Karpas-422 (cell line): ENCODE measurements at places on chromosomes 2 and 18. TPM values are rescaled to one million over a fixed set of nuclear protein-coding genes. Genes with fewer than 3 reads are reported as not detected.

D2HGDH gene
- 21.2 and 35.9 TPM in 2 replicates for total RNA-seq

SEMA4F gene
- total RNA-seq = 2.7 and 3.4 TPM in 2 replicates

PRSS56 gene
- not detected in 2 replicates for total RNA-seq

DNA sequence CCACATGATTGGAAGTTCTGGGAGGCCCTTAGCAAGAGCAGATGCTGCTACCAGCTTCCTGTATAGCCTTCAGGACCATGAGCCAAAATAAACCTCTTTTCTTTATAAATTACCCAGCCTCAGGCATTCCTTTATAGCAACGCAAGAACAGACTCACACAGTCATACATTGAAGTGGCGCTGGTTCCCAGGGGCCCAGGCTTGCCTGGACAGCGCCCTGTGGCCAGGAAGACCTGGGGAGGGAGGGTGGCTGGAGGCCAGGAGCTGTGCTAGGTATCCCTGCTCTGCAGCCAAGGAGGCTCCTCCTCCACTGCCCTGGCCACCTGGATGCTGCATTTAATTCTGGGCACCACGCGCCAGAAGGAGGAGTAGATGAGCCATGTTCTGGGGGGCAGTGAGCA lies 98.1 kb downstream of the AGAP1 start:
- H3K4me3 ChIP-seq = no peak overlapping the region
- H3K4me1 ChIP-seq = no peaks in the 10 kb centered on the region
- no peaks in the 10 kb centered on the region for H3K36me3 ChIP-seq
- no peak for DNase-seq

- H3K27ac ChIP-seq = no peak overlapping the region
- no peaks in the 10 kb centered on the region for H3K27me3 ChIP-seq
- no peak for DNase-seq
- H3K4me3 ChIP-seq = no peak overlapping the region
Observed at GRCh38 chr2:128388499-128388941, 69.9 kb upstream of the HS6ST1 start.

- peak overlapping the region; percentile 65 for H3K4me3 ChIP-seq
- no peaks in the 10 kb centered on the region for H3K36me3 ChIP-seq
- H3K27ac ChIP-seq = no peak overlapping the region
- H3K4me1 ChIP-seq = peaks cover 16% of the 10 kb centered on the region
- no peaks in the 10 kb centered on the region for H3K27me3 ChIP-seq
Observed at GRCh38 chr2:230957756-230958391, 32.8 kb upstream of the GPR55 start.

GRCh38 chr2:171855401-171855800 lies 38.6 kb downstream of the SLC25A12 start:
- H3K27ac ChIP-seq = no peak overlapping the region
- H3K27me3 ChIP-seq = no peaks in the 10 kb centered on the region
- no peak overlapping the region for H3K4me3 ChIP-seq
- no peak for DNase-seq
- H3K4me1 ChIP-seq = no peaks in the 10 kb centered on the region
- peaks cover 44% of the 10 kb centered on the region; the same call in 1 of the 2 replicates for H3K36me3 ChIP-seq

DNA sequence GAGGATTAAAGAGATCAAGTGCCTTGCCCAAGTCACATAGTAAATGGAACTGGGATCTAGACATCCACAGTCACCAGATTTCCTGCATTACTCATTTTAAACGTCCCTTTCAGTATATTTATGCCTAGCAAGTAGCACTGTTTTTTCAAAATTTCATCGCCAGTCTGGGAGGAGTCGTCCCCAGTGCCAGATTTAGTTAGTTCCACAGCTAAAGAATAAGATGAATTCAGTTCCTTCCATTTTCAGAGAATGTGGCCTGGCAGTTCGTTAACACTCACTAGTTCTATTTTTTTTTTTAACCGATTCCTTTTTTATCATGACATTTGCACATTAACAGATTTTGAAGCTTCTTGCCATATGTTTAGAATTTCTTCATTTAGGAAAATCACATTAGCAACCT lies 11.2 kb downstream of the GRP start:
- no peak for DNase-seq
- no peaks in the 10 kb centered on the region for H3K27me3 ChIP-seq
- H3K36me3 ChIP-seq = no peaks in the 10 kb centered on the region
- no peak overlapping the region for H3K27ac ChIP-seq

DNA sequence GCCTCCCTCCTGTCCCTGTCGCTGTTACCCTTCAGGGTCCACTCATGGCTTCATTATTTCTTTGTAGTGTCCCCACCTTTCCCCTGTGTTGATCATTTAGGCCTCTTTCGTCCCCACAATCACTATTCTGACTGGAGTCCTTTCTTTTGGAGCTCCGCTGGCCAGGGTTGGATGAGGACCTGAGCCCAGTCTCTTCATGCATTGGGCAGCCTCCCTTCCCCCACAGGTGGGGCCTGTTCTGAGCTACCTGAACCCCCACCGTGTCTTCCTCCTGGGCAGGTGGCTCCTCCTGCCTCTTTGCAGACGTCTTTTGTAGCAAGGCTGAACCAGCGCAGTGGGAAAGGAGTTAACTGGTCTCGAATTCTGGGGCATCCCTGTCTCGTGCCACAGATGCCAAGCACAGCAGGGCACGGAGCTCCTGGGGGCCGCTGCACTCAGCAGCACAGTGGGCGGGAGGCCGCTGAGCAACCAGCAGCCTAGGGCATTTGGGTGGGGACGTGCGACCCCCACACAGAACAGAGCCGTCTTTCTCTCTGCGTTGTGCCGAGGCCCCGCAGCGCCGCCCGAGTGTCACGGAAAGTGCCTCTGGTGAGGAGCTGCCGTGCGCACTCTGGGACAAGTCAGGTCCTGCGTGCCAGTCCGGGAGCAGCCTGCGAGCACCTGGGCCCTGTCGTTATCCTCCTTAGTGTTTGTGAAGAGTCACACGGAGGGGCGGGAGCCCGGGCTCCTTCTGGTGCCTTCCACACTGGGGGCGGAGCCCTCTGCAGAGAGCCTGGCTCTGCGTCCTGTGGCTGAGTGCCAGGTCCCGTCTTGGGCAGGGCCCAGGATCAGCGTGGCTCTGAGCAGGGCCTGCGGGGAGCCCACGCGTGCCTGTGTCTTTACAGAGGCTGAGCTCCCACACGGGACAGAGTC lies 130.1 kb downstream of the NFATC1 start:
- H3K27me3 ChIP-seq = no peaks in the 10 kb centered on the region
- DNase-seq = no peak
- peaks cover 39% of the 10 kb centered on the region for H3K4me1 ChIP-seq
- no peak overlapping the region for H3K27ac ChIP-seq

DNA sequence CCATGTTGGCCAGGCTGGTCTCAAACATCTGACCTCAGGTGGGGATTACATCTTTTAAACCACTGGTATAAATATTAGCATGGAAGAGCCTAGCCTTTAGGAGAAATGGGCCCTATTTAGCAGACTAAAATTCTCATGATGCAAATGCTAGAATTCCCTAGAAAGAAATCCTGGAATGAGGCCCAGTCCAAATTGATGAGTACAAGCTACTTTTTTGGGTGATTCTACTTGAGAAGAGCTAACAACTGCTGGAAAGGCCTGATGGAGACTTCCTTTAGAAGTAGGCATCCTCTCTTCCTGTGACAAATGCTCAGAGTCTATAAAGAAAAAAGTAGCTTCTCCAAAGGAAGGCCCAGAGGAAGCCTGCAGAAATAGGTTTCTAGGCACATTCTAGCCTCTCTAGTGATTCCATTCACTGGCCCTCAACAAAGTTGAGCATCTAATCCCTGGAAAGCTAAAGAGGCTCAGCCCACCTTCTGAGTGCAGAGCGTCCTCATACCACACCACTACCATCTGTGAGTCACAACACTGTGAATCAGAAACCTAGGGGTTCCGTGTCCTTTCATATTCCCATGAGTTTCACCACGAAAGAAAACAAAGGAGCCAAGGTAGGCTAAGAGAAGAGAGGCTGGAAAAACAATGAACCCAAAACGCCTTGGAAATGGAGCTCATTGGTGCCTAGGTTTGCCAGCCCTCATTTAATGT lies 183.1 kb downstream of the C1D start:
- H3K27me3 ChIP-seq = no peaks in the 10 kb centered on the region
- no peak overlapping the region for H3K4me3 ChIP-seq
- no peaks in the 10 kb centered on the region for H3K36me3 ChIP-seq
- no peak for DNase-seq
- H3K27ac ChIP-seq = no peak overlapping the region

DNA sequence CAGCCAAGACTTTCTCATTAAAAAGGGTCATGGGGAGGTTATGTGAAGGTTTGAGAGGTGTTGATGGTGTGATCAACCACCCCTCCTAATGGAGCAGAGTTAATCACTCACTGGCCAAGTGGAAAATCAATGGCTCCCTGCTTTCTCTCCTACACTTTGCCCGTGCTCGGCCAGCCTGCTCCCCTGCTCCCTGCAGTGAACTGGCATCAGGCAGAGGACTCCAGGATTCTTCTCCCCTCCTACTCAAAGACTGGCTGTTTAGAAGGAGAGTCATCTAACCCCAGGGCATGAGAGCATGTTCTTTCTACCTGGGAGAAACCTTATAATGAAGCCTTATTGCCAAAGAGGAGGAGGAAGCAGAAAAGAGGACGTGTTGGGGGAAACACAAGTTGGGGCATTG lies 74.9 kb downstream of the SGPP2 start:
- no peaks in the 10 kb centered on the region for H3K4me1 ChIP-seq
- no peak overlapping the region for H3K27ac ChIP-seq
- H3K4me3 ChIP-seq = no peak overlapping the region
- no peak for DNase-seq
- no peaks in the 10 kb centered on the region for H3K27me3 ChIP-seq

GRCh38 chr2:63853527-63854310 lies 12.0 kb downstream of the UGP2 start:
- H3K4me1 ChIP-seq = peaks cover 46% of the 10 kb centered on the region
- H3K36me3 ChIP-seq = peaks cover 18% of the 10 kb centered on the region
- H3K4me3 ChIP-seq = no peak overlapping the region
- no peaks in the 10 kb centered on the region for H3K27me3 ChIP-seq

DNA sequence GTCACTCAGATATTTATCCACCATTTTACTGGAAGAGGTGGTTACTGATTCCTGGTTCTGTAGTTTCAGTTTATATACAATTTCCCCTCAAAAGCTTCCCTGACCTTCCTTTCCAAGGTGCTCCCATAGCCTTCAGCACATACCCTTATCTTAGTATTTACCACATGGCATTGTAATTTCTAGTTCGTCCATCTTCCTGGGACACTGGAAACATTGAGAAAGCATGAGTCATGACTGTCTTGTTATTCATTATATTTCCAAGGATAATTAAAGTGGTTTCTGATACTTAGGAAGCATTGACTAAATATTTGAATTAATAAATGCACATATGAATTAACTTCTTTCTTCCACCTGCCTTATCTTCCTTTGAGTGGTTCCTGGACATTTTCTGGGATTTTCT lies 203.8 kb downstream of the ETAA1 start:
- H3K27ac ChIP-seq = no peak overlapping the region
- no peak for DNase-seq
- H3K4me3 ChIP-seq = no peak overlapping the region
- H3K36me3 ChIP-seq = no peaks in the 10 kb centered on the region
- H3K4me1 ChIP-seq = 0 out of 2 replicates have a peak, but pooled peaks cover 2% of the 10 kb centered on the region
- H3K27me3 ChIP-seq = no peaks in the 10 kb centered on the region

- H3K4me1 ChIP-seq = no peaks in the 10 kb centered on the region
- no peaks in the 10 kb centered on the region for H3K36me3 ChIP-seq
- no peak overlapping the region for H3K27ac ChIP-seq
- H3K4me3 ChIP-seq = no peak overlapping the region
Observed at GRCh38 chr2:107745100-107745499, 81.6 kb upstream of the RGPD4 start.

DNA sequence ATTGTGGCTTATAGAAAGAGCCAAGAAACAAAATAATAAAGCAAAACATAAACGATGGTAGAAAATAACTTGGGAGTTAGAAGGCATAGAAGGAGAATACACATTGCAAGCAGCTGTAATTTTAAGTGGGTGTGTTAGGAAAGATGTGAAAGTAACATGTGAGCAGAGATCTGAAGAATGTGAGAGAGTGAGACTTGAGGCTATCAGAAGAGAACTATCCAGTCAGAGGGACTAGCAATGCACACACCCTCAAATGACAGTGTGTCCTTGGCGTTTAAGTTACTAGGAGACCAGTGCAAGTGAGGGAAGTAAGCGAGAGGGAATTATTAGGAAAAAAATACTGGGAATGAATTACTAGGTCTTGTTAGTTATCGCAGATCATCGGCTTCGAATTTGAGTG lies 304.9 kb downstream of the DSEL start:
- no peak overlapping the region for H3K27ac ChIP-seq
- no peaks in the 10 kb centered on the region for H3K36me3 ChIP-seq
- no peaks in the 10 kb centered on the region for H3K4me1 ChIP-seq
- DNase-seq = no peak
- H3K27me3 ChIP-seq = no peaks in the 10 kb centered on the region
- no peak overlapping the region for H3K4me3 ChIP-seq

GRCh38 chr2:239122421-239123110 lies 274.7 kb downstream of the TWIST2 start:
- no peaks in the 10 kb centered on the region for H3K27me3 ChIP-seq
- no peak overlapping the region for H3K4me3 ChIP-seq
- H3K4me1 ChIP-seq = no peaks in the 10 kb centered on the region
- DNase-seq = no peak
- no peaks in the 10 kb centered on the region; the same call in 1 of the 2 replicates for H3K36me3 ChIP-seq
- no peak overlapping the region for H3K27ac ChIP-seq

- no peak overlapping the region for H3K27ac ChIP-seq
- H3K36me3 ChIP-seq = peaks cover 38% of the 10 kb centered on the region
- H3K27me3 ChIP-seq = no peaks in the 10 kb centered on the region
- H3K4me3 ChIP-seq = peak overlapping the region; percentile 64
- H3K4me1 ChIP-seq = peaks cover 12% of the 10 kb centered on the region
Observed at GRCh38 chr2:74959106-74959751, 786 bp downstream of the POLE4 start.

- DNase-seq = no peak
- H3K4me3 ChIP-seq = peak overlapping the region; percentile 95
- H3K27me3 ChIP-seq = no peaks in the 10 kb centered on the region
Observed at GRCh38 chr2:60880643-60881046, 729 bp upstream of the REL start.
